HT1080 (cell line): ENCODE measurements at places on chromosomes 12 and 14.

DNA sequence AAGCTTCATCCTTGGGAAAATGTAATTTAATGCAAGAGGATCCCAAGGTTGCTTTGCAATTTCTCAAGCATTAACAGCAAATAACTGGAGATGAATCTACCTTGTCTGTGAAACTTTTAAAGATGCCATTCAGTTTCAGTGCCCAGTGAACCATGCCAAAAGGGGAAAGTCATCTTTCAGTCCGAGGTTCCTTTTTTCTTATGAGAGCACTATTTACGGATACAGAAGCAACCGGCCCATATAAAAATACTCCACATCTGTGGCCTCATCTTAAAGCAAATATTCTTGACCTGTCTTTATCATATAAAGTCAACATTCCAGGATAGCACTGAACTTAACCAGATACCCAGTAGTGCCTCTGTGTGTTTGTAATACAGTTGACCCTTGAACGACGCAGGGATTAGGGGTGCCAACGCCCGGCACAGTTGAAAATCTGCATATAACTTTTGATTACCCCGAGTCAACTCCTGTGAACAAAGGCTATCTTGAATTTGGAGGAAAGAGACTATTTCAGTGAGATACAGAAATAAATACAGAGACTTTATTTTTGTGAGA lies 209.4 kb downstream of the PCNX1 start:
- DNase-seq, result no peak

DNA sequence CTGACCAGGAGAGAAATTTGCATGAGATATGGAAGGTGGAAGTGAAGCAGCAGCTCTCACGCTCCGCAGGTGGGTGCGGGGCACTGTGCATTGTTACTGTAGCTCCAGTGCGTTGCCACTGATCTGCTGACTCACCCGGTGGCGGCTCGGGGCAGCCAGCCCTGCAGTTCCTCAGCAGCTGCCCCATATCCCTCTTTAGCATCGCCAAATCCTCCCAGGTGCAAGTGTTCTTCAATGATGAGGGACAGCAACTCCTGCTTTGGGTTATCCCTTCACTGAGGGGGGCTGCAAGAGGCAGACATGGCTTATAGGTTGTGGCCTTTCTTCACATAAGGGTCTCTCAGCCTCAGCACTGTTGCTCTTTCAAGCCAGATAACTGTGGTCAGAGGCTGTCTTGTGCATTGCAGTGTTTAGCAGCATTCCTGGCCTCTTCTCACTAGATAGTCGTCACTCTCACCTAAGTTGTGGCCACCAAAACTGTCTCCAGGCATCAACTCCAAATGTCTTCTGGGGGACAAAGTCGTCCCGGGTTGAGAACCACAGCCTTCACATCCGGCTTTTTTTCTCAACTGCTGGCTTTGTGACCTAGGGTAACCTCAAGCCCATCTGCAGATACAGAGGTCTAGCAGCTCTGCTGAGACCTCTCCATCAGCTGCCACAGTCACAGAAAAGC lies 180.8 kb downstream of the EFCAB11 start:
- DNase-seq, result peak; percentile 85

DNA sequence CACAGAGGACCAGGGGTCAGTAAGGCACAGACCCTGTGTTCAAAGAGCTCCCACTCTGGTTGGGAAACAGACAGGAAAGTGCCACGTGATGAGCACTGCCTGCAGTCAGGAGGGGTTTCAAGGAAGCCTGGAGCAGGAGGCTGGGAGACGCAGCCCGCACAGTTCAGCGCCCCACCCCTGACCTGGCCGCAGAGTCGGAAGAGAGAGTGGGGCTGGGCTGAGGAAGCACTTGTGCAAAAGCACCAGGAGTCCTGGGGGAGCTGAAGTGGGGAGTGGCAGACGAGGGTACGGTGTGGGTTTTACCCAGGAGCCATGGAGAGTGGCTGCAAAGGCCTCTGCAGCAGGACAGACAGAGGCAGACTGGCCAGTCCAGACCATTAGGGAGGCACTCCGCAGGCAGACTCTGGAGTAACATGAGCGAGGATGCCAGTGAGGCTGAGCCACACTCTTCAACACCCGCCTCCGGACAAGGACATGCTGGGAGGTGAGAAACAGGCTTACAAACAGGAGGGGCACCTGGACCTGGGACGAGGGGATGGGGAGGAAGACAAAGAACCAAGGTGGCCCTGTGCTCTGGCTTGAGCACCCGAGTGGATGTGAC lies 85.7 kb upstream of the GPR68 start:
- no peak for DNase-seq

DNA sequence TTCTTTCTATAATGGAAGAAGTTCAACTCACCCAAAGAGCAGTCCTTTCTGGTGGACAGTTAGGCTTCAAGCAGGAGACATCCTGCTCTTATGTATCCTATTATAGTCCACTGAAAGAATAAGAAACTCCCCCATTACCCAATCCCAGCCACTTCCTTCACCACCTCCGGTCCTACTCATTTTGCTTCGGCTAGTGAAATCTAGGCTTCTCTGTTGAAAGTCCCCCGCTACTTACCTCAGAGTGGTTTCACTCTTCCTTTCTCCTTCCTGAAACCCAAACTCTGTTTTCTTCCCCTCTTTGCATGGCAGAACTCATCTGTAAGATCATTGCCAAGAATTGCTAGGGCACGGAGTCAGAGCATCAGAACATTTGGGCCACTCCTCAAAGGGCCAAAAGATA lies at the start of gene GPR84:
Gene GPR84 (minus strand): TSS at position 74 of the 400 bp plus-strand sequence. CDS start 635 bp downstream, outside the sequence.
- DNase-seq, result peak; percentile 51

DNA sequence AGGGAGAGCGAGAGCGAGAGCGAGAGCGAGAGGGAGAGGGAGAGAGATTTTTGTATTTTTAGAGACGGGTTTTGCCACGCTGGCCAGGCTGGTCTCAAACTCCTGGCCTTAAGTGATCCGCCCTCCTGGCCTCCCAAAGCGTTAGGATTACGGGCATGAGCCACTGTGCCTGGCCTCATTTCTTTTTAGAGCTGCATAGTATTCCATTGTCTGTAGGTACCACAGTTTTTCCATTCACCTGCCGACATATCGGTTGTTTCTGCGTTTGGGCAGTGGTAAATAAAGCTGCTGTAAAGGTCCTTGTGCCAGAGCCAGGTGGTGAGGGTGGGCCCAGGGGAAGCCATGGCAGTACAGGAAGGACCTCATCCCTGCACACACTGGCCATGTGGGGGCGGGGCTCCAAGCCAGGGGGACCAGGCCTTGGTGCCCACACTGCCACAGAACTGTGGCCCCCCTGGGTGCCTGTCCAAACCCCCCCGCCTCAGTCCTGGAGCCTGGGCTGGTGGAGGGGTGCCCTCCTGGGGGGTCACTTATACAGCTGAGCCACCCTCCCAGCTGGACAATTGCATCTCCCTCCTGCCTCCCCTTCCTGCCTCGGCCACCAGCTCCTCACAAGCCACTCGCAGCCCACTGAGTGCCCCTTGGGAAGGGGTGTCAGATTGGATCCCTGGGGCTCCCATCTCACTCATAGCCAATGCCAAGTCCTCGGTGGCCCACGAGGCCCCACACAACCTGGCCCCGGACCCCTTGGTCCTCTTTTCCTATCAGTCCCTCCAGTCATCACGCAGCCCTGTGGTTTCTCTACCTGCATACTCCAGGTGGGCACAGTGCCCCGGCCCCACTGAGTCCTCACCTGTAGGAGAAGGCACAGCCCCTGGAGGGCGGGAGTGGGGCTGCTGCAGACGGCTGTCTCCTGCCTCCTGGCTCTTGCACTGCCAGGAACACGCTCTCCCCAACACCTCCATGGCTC lies 1.7 kb upstream of the PUS1 start:
- DNase-seq, result no peak

DNA sequence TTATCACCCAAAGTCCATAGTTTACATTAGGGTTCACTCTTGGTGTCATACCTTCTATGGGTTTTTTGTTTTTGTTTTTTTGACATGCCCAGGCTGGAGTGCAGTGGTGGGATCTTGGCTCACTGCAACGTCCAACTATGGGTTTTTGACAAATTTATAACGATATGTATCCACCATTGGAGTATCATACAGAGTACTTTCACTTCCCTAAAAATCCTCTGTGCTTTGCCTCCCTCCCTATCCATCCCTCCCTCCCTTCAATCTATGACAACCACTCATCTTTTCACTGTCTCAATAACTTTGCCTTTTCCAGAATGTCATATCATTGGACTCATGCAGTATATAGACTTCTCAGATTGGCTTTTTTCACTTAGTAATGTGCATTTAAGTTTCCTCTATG lies 139.0 kb upstream of the CCDC198 start:
- DNase-seq, result no peak

DNA sequence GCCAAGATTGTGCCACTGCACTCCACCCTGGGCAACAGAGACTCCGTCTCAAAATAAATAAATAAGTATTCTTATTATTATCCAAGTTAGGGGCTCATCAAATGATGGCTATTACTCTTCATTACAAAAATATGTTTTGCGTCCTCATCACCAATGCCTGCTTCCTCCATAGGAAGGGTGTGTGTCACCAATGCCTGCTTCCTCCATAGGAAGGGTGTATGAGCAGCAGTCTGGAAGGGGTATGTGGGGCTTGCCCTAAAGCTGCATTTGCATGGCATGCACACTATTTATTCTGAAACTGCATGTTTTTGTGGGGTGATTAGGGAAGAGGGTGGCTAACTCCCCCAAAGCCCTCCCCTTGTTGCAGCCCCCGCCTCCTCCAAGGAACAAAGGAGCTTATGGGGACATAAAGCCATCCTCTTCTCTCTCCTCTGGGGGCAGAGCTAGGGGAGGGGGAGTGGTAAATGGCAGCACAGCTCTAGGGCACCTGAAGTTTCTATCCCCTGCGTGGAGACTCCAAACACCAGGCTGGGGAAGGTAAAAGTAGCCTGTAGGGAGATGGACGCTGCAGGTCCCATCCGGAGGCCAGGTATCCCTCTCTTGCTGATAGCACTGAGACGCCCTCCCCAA lies 1.3 kb downstream of the CAMKK2 start:
- DNase-seq, result no peak

GRCh38 chr12:65533177-65533883 lies 254.8 kb downstream of the MSRB3 start:
- DNase-seq, result peak; percentile 17

DNA sequence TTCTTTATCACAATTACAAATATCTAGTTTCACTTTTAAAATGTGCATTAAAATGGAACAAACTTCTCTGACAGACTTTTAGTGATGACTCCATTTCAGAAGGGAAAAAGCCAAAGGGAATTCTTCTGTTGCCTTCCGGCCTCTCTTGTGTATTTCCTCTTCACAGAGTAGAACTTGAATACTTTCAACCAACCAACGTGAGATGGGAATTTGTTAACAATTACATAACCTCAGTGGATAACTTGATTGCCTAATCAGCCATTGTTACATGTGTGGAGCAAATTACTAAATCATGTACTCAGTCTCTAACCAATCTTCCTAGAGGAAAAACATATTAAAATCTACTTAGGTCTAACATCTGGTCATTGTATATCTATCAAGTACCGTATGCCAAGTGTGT lies 291.1 kb downstream of the SYT1 start:
- DNase-seq, result no peak

DNA sequence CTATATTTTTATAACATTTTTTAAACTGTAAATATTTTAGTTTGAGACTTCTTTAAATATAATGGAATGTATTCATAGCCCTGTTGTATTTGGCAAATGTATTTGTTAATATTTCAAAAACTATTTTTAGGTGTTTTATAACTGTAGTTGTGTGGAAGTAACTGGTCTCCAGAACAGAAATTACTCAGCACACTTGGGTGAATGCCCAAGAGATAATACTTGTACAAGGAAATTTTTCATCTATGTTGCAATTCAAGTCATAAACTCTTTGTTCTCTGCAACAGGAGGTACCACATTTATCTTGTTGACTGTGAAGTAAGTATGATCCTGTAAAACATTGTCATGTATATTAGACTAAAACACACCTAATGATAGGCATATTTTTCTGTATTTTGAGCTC lies 72.8 kb downstream of the SLCO1B3 start:
- peak; percentile 20 for DNase-seq

DNA sequence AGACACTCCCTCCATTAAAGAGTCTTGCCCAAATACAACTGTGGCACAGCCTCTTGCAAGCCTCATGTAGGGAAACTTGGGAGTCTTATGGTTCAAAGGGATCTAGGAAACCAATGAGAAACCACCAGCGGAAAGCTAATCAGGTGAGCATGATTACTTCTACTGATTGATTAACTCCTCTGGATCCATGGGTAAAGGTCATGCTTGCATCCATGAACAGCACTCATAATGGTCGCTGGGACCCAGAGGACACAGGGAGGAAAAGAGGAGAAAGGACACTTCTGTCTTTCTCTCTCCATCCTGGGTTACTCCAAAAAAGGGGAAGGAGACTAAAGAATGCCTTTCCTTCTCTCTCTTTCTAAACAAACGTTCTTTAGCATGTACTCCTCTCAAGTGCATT lies 1397.2 kb downstream of the LRFN5 start:
- DNase-seq, result no peak

- peak; percentile 78 for DNase-seq
These were observed 16.5 kb upstream of the KRT78 start for GRCh38 chr12:52865090-52865944.

- DNase-seq, result no peak
These were observed 10.2 kb upstream of the PLA2G1B start for GRCh38 chr12:120337730-120338129.

DNA sequence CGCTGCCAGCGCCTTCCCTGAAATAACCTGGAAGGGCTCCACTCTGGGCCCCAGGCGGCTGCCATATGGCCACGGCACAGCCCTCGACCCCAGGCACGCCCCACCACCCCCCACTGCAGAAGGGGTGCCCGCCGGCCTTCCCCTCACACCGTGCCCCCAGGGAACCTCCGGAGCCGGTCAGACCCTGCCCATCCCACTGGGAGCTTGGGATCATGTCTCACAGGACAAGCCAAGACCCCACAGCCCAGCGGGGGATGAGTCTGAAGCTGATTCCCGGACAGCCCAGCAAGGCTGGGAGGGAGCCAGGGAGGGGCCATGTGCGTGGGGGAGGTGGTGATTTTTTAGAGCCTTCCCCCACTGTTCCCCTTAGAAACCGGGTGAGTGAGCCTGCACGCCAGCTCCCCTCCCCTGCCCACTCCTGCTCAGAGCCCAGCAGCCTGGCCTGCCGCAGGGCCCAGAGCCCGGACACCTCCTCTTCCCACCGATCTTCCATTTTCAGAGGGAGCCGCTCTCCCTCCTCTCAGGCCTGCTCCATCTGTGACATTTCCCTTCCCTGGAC lies 1.4 kb downstream of the RIMBP2 start:
- DNase-seq, result no peak

DNA sequence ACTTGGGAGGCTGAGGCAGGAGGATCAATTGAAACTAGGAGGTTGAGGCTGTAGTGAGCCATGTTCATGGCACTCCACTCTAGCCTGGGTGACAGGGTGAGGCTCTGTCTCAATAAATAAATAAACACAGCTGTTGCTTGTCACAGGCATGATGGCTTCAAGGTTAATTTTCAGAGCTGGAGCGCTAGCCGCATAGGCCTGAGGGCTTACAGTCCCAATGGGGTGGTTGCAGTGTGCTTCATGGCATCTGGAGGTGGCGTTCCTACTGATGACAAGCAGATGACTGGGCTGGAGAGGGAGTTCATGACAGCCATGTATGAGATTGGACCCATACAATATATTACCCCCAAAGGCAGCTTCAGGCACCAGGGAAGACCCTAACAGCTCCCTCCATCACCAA lies 1.6 kb upstream of the FMNL3 start:
- DNase-seq, result no peak

GRCh38 chr14:21902561-21903181 lies 229.1 kb upstream of the OR4E1 start:
- no peak for DNase-seq
